NCI-H1048 (cell line): ENCODE measurements at places on chromosomes 2 and 18.

GRCh38 chr2:231665245-231666170 lies 42.8 kb upstream of the PTMA start:
- no peak for DNase-seq

DNA sequence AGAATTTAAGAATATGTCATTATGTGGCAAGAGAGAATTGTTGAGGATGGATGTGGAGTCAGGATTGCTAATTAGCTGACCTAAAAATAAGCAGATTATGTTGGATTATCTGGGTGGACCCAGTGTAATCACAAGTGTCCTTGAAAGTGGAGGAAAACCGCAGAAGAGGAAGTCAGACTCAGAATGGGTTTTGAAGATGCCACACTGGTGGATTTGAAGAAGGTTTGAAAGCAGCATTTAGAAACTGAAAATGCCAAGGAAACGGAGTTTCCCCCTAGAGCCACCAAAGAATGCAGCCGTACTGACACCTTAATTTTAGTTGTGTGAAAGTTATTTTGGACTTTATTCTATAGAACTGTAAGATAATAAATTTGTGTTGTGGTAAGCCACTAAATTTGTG lies 41.6 kb upstream of the DPP10 start:
- no peak for DNase-seq

- no peak for DNase-seq
Measured at GRCh38 chr18:62738639-62739038, 23.3 kb downstream of the PHLPP1 start.

GRCh38 chr2:118016911-118017310 lies 3.0 kb upstream of the CCDC93 start:
- no peak for DNase-seq

GRCh38 chr2:138838851-138839620 lies 58.8 kb upstream of the NXPH2 start:
- no peak for DNase-seq

DNA sequence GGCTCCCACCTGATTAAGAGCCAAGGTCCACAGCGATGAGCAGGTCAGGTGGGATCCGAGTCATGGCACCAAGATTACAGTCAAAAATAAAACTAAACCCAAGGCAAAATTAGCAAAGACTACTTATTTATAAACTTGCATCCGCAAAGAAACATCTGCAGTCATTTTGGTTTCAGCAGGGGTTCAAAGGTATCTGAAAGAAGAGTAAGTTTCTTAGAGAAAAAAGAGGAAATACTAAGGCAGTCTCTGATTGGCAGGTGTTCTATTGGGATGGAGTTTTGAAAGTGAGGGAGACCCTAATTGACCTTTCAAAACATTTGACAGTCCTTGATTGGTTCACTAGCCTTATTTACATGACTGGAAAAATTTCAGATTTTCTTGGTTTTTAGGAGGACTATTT lies 11.0 kb upstream of the PLB1 start:
- no peak for DNase-seq

DNA sequence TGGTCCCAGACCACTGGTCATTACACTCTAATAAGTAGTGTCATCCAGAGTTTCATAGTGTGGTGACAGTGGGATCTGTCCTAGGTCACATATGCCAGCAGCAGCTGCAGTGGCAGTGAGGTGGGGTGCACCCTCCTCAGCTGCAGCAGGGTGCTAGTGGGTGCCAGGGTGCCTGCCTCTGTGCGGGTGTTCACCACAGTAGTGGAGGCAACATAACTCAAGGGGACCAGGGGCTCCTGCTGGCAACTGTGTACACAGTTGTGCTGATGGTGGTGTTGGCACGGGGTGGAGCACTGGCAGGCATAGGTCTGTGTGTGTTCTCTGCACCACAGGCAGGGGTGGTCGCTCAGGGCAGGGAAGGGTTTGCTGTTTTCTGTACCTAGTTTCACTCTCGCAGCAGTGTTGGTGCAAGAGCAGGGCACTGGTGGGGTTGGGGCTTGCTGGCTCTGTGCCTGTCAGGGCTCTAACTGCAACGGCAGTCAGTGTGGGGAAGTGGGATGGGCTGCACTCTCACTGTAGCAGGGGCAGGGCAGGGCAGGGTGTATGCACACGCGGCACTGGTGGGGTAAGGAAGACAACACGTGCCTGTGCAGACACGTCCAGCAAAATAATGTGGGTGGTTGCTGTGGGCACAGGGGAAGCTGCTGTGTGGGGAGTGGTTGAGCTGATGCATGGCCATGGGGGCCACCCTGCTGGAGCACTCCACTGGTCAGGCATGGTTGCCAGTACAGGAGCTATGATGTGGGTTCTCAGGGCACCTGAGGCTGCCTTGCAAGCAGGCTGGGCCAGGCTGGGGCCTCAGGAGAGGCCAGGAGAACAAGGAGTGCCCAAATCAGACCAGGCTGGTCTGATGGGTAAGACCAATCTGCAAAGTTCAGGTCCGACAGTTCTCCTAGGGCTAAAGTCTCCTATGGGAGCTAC lies 226.6 kb downstream of the MEIS1 start:
- DNase-seq: no peak

DNA sequence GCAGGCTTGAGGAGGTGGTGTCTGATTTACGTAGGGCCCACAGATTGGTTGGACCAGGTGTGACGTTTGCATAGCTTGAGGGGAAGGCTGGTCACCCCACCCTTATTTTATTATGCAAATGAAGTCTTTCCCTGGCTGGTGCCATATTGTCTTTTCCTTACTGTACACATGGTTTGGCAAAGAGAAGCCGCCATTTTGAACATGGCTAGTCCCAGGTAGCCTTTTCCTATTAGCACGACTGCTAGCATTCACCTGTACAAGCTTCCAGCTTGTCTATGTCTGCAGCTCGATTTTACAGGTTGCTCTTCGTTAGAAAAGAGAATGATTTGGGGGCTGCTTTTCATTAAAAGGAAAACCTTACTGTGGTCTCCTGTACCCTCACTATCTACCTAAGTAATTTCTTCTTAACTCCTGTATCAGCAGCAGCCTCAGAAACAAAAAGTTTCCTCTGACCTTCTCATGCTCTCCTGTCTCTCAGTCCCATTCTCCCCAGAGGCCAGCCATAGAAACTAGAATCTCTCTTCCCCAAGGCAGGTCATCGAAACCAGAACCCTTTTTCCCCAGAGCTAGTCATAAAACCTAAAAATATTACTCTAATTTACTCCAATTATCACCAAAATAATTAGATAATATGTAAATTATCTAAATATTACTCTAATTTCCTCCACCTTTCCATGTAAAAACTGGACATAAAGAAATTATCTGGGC lies 151.8 kb downstream of the B3GNT2 start:
- no peak for DNase-seq

GRCh38 chr18:44599412-44599811 lies 81.3 kb upstream of the SETBP1 start:
- DNase-seq: no peak

DNA sequence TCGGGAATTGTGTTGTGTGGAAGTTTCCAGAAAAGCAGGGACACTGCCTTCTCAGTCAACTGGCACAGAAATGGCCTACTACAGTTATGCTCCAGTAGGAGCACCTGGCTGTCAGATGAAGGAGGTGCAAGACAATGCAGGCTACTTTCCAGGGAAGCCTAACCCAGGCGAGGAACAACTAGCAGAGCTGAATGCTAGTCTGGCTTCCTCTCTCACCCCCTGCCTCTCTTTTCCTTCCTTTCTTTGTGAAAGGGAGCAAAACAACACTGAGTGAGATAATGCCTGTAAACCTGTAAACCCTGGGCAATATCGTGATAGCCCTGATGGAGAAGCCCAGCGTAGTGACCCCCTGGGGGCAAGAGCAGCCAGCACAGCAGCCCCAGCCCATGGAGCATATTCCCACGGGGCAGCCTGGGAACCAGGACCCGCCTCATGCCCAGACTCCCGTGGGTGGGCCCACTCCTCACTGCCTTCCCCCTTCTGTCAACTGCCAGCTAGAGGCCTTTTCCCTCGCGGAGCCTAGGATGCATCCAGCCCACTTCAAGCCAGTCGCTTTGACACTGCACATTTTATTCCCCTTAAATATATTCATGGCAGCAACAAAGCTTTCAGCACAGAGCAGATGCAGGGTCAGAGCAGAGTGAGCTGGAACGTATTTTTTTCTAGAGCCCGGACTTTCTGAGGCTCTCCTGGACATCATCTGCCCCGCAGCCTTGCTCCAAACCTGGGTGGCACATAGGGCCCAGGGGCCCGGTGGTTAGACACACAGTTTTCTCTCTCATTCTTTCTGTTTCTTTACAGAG lies 77.0 kb downstream of the PDCL3 start:
- DNase-seq: no peak

DNA sequence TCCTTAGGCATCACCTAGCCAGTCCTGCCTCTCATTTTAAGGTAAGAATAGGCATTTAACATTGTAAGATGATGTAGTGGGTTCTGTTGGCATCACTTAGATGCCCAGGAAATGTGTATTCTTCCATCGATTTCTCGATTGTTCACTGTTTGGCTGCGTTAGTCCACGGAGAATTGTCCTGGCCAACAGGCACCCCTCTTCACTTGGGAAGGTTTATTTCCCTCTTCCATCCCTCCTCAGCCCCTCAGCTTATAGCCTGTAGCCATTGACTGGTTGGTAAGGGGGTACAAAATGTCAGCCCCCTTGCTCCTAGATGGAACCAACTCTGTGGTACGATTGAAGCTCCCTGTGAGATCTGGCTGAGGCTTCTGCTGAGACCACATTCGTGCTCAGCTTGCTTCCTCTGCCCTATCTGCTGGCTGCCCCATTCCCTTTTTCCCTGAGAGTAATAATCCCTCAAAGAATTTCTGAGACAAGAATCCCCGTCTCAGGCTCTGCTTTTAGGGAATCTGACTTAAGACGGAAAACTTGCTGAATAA lies 43.4 kb downstream of the PLEKHA3 start:
- no peak for DNase-seq

GRCh38 chr2:30675758-30676157 lies 131.5 kb downstream of the CAPN13 start:
- no peak for DNase-seq
